ENCODE measurements at places on chromosomes 2 and 18.

DNA sequence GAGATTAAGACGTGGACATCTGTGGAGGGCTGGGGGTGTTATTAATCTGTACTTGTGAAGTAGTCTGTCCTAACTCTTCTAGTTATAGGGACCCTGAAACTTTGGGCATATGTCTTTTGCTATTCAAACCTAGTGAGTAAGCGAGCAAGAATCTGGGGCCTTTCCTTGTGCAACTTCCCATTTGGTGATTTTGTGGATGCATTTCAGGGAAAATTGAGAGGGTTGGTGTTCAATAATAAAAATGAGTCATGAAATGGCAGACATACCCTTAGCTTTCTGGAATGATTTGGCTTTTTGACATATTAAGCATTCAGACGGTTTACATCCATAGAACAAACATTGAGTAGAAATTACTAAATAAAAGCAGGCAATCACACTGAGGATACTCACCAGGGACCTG is 17.0 kb downstream of the COL4A4 start:
- no peak for DNase-seq

DNA sequence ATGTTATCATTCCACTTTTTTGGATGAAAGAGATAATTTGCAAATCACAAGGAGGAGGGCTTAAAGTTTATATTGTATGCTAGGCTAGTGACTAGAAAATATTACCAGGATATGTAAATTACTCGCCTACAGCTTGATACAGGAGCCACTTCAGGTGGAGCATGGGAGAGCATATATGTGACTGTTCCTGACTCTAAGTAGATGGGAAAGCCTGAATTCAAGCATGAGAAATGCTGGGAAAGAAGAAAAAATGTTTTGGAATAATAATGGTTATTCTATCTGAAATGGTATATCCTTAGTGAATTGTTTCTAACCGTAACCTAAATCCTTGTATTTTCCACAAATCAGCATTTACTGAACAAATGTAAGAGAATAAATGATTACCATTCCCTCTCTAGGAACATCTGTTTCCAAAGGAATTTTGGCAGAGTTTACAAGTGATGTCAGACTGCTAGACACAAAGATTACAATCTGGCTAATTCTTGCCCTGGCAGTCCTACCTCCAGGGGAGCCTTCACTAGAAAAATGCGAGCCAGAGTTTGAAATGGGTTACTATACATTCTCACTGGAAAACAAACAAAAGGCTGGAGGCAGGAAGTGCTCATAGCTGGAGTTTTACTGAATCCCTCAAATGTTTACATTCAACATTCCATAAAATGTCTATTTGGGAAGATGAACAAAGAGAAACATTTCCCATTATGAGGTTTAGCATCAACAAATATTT is 129.4 kb upstream of the MAPRE2 start:
- peak; percentile 25 for DNase-seq

DNA sequence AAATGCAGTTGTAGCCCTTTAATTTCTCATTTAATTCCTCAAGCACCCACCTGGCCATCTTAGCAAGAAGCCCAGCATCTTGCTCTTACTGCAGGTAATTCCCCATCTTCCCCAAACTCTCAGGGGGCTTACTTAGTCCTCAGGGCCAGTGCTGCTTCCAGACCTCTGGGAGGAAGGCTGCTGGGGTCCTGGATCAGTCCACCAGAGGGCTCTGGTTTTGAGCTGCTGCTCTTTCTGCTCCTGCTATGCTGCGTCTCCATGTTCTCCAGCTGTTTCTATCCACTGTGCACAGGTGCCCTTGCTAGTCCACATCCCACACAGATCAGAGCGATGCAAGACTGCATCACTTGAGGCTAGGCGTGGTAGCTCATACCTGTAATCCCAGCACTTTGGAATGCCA is 34.5 kb upstream of the TMEM87B start:
- no peak for DNase-seq

DNA sequence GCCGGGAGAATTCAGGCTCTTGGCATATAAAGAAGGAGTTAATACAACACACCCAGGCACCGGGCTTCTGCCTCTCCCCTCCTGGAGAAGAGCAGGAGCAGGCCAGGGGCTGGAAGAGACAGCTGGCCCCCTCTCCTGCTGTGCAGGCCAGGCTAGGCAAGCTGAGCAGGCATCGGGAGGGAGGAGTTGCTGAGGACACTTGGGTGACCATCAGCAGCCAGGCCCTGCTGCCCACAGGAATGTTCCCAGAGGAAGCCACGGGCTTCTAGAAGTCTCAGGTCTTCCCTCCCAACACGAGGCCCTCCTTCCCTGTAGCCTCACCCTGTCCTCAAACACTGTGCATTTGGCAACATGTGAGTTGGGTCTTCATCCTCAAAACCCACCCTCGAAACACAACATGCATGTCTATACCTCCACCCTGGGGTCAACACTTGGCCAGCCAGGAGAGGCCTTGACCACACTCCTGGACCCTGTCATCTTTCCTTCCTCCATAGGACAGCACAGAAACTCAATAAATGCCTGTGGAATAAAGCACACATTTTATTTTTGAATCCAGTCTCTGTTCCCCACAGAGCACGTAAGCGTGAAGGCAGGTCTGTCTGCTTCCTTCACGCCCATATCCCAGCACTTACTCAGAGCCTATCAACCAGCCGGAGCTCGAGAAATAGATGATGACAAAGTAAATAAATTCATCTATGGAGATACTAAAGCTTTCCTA is 433.8 kb upstream of the ID2 start:
- no peak for DNase-seq
